Small intestine (tissue), 16 donors: ENCODE measurements at places on chromosomes 16 and 17.

DNA sequence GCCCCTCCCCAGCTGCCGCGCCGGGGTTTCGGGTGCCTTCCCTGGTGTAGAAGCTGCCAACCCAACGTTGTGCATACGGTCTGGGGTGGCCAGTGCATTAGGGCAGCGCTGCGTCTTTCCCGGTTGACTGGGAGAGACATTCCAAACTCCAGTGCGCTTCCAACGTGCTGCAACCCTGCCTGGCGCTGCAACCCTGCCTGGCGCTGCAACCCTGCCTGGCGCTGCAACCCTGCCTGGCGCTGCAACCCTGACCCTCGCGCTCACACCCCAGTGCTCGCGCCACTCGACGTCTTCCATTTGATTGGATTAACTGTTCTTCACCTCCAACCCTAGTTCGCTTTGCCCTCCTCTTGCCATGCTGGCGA, 488 bp upstream of the HAP1 start:
- no peaks in the 10 kb centered on the region for H3K4me1 ChIP-seq
- no peaks in the 10 kb centered on the region for H3K36me3 ChIP-seq
- no peak overlapping the region for H3K27ac ChIP-seq
- DNase-seq, result no peak
- H3K4me3 ChIP-seq, result no peak overlapping the region

GRCh38 chr17:63455417-63455816, 9.3 kb upstream of the CYB561 start:
- H3K27me3 ChIP-seq, result no peaks in the 10 kb centered on the region
- H3K4me1 ChIP-seq, result no peaks in the 10 kb centered on the region
- H3K36me3 ChIP-seq, result no peaks in the 10 kb centered on the region
- no peak overlapping the region for H3K4me3 ChIP-seq
- DNase-seq, result peak; percentile 95

GRCh38 chr17:55289106-55289446, 24.3 kb downstream of the HLF start:
- no peaks in the 10 kb centered on the region for H3K36me3 ChIP-seq
- no peak overlapping the region for H3K4me3 ChIP-seq
- H3K27ac ChIP-seq, result no peak overlapping the region
- no peaks in the 10 kb centered on the region for H3K27me3 ChIP-seq

DNA sequence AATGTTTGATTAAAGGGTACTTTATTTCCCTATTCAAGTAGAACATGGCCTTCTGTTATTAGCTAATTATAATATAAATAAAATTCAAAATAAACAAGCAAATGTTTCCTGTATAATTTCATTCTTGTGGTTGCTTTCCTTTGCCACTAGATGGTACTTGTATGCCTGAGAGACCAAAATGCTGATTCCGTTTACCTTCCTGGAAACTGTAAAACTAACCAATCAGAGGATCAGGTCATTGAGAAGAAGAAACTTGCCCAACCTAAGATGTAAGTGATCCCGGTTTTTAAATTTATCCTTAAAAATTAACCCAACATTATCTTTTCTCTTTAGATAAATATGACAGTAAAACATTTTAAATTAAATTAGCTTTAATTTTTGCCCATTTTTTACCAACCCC, 8.1 kb upstream of the ABCA5 start:
- no peaks in the 10 kb centered on the region for H3K4me1 ChIP-seq
- H3K27ac ChIP-seq, result no peak overlapping the region
- H3K36me3 ChIP-seq, result no peaks in the 10 kb centered on the region

DNA sequence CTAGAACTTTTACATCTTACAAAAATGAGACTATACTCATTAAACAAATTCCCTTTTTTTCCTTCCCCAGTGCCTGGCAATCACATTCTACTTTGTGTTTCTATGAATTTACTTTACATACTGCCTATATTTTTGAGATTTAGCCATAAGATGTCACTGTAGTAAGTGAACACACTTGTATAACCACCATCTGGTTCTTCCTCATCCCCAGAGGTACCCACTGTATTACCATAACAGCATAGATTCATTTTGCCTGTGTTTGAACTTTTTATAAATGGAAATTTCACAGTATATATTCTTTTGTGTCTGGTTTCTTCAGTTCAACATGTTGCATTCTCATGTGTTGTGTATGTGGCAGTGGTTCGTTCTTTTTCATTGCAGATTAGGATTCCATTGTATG, 15.8 kb downstream of the CYB5B start:
- peaks cover 1% of the 10 kb centered on the region for H3K36me3 ChIP-seq
- H3K4me1 ChIP-seq, result peaks cover 12% of the 10 kb centered on the region
- H3K27ac ChIP-seq, result no peak overlapping the region
- no peaks in the 10 kb centered on the region for H3K27me3 ChIP-seq
- DNase-seq, result no peak
- H3K4me3 ChIP-seq, result no peak overlapping the region

DNA sequence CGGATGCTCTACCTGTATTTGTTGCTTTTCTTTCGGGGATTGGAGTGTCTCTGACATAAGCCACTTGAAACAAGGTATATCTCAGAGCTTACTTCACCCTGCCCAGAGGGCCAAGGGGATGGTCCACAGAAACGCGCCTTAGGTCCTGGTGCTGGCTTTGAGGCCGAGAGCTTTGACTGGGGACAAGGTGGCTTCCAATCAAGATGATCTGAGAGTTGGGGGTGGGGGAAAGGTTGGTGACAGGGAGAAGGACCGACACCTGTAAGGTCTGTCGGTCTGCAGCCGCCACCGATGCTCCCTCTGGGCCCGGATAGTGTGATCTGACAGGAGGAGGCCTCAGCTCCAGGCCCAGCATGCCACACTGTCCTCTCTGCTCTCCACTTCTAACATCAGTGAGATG, 21.8 kb upstream of the SPATA32 start:
- no peak overlapping the region for H3K4me3 ChIP-seq
- no peak for DNase-seq
- H3K27me3 ChIP-seq, result no peaks in the 10 kb centered on the region

DNA sequence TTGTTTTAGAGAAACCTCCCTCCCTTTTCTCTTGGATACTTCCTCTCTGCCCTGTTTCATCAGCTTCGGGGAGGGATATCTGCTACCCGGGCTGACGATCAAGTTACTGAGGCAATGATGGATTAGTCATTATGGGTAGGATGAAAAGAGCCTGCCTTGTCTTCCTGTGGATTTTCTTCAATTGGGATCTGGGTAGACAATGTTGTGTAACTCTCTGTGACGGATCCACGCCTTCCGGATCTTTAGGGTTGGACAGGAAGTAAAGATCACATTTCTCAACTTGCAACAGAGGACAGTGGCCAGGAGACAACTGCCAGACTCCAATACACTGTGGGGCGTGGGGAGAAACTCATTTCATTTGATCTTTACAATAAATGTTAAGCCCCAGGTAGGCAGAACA, 11.3 kb upstream of the CHST6 start:
- H3K27me3 ChIP-seq, result no peaks in the 10 kb centered on the region
- no peak for DNase-seq
- H3K4me3 ChIP-seq, result no peak overlapping the region
- H3K27ac ChIP-seq, result peak overlapping the region; percentile 24
- H3K4me1 ChIP-seq, result no peaks in the 10 kb centered on the region
- H3K36me3 ChIP-seq, result peaks cover 8% of the 10 kb centered on the region

DNA sequence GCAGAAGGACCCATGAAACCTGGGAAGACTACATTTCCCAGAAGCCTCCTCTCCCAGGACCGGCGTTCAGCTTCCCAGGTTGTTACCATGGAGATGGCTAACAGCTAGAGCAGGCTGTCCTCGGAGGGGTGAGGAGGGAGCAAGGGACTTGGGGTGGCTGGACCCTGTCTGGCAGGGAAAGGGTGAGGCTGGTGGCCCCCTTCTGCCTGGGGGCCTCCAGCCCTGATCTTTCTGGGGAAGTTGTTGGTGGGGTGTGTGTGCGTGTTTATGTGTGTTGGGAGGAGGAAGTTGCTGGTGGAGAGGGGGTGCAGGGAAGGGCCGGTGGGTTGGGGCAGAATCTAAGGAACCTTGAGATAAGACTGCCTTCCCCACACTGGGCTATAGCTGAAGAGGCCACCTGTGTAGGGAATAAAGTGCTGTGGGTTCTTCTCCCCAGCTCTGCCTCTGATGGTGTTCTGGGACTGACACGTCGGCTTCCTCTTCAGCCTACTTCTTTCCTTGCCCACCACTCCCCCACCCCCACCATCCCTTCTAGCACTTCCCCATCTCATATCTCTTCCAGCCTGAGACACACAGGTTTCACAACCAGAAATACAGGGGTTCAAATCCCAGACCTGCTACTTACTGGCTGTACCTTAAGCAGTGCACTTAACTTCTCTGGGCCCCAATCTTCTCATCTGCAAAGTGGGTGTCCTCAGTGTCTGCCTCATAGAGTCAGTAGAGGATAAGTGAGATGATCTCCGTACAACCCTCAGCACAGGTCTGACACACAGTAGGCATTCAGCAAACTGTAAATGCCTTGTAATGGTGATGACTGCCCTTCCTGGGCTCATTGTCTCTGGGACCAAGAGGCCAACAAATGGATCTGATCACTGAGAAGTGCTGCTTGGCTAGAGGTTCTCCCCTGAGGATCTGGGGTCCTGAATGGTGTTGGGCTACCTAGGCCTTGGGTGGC, at the start of gene DRC7:
DRC7 (plus strand) TSS at position 82 of the 955 bp plus-strand sequence. CDS start 3,144 bp downstream, outside the sequence.
- H3K27me3 ChIP-seq, result no peaks in the 10 kb centered on the region
- H3K4me3 ChIP-seq, result no peak within 1 kb of the TSS
- H3K4me1 ChIP-seq, result no peaks in the 10 kb centered on the region
- no peak within 1 kb of the TSS for H3K27ac ChIP-seq
- no peaks in the 10 kb centered on the region for H3K36me3 ChIP-seq
- peak; percentile 86 for DNase-seq

GRCh38 chr17:69088643-69089200, 28.0 kb upstream of the ABCA9 start:
- H3K27me3 ChIP-seq, result no peaks in the 10 kb centered on the region
- H3K36me3 ChIP-seq, result no peaks in the 10 kb centered on the region

DNA sequence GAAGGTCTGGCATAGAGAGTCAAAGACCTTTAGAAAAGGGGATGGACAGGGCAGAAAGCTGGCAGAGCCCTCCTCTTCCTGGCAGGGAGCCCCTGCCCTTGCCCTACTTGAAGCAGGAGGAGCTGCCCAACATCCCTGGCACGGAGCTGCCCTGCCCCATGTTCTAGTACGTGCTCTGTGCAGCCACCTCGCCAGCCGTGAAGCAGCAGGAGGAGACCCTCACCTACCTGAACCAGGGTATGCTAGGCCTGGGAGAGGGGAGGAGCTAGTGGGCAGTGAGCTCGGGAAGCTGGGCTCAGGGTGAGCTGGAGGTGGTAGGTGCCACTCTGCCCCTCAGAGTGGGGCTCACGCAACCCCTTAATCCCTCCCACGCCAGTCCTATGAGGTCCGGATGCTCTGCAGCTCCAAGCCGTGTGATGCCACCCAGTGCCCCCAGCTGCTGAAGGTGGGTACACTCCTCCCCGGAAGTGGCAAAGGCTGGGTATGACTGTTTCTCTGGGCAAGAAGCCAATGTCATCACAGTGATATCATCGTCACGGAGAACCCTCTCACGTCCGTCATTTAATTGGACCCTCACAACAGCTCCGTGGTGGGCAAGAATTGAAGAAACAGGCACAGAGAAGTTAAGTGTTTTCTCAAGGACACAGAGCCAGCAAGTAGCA, 12.7 kb upstream of the STAC2 start:
- no peak overlapping the region for H3K27ac ChIP-seq
- DNase-seq, result peak; percentile 60
- H3K4me1 ChIP-seq, result no peaks in the 10 kb centered on the region
- no peaks in the 10 kb centered on the region for H3K36me3 ChIP-seq

DNA sequence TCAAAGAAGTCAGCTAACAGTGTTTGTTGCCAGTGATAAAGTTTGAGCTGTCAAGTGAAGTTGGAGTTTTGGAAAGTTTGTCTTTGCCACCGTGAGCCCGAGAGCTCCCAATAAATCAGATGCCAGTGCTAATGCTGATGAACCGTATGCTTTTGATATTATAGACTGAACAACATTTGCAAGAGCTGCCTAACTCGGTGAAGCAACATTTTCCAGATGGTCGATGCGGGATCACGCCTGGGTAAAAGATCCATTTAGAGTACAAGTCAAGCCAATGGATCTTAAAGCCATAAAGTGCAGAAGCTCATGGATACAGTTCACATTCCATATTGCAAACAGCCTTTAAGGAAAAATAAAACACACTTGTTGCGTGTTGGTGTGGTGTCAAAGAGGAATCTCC, 9.6 kb downstream of the BANP start:
- no peak overlapping the region for H3K4me3 ChIP-seq
- DNase-seq, result no peak
- H3K27ac ChIP-seq, result no peak overlapping the region
- H3K27me3 ChIP-seq, result no peaks in the 10 kb centered on the region
- no peaks in the 10 kb centered on the region for H3K4me1 ChIP-seq

DNA sequence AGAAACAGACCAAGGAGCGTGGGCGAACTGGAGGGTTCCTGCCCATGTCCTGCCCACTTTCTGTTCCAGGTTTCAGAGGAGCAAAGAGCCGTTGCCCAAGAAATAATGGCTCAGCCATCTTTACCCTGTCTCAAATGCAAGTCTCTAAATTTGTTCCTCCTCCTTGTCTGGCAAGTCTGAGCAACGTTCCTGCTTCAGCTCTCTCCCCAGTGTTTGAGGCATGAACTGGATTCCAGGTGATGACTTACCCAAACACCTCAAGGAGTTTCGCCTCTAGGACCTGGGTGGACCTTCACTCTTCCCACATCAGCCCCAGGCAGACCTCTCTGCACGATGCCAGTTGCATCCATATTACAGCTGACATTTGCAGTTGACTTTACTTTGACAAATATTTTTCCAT, 521.9 kb upstream of the HSBP1 start:
- H3K4me3 ChIP-seq, result no peak overlapping the region
- DNase-seq, result no peak
- H3K36me3 ChIP-seq, result no peaks in the 10 kb centered on the region
- no peaks in the 10 kb centered on the region for H3K27me3 ChIP-seq
- no peak overlapping the region for H3K27ac ChIP-seq

DNA sequence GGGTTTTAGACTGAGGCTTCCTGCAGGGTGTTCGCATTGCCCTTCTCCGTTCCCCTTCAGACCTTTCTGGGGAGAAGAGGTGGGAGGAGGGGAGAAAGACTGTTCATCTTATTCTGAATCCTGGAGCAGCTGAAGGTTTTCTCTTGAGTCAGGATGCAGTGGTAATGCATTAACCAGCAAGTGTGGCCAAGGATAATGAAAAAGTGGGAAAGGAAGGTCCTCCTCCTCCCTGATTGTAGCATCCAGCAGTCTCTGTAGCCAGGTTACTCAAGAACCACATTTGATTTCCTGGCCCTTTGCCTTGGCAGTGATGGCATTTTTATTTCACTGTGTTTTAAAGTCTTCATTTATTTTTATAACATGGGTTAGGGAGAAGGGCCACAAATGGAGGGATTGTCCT, 59.1 kb downstream of the CYLD start:
- no peak for DNase-seq
- H3K27ac ChIP-seq, result no peak overlapping the region
- no peaks in the 10 kb centered on the region for H3K4me1 ChIP-seq
- peaks cover 4% of the 10 kb centered on the region for H3K36me3 ChIP-seq
- H3K27me3 ChIP-seq, result no peaks in the 10 kb centered on the region

- H3K4me3 ChIP-seq, result no peak overlapping the region
- no peak overlapping the region for H3K27ac ChIP-seq
- no peaks in the 10 kb centered on the region for H3K4me1 ChIP-seq
Measured at GRCh38 chr17:51298508-51299371, 38.4 kb downstream of the UTP18 start.

- H3K4me3 ChIP-seq, result no peak overlapping the region
- H3K27ac ChIP-seq, result no peak overlapping the region
- no peak for DNase-seq
- H3K36me3 ChIP-seq, result no peaks in the 10 kb centered on the region
Measured at GRCh38 chr16:50685462-50686063, 4.5 kb upstream of the SNX20 start.
